ENCODE measurements at places on chromosomes 1 and 21. TPM values are rescaled to one million over a fixed set of nuclear protein-coding genes. Genes with fewer than 3 reads are reported as not detected.

ITGB2 gene
- 8.5 TPM for total RNA-seq

SLC5A9 gene
- total RNA-seq, result not detected

DR1 gene
- 25.7 TPM for total RNA-seq

TSTD1 gene
- total RNA-seq, result 35.1 TPM

IRF6 gene
- not detected for total RNA-seq

SEMA6C gene
- 40.1 TPM for total RNA-seq

TCHH gene
- under 0.01 TPM for total RNA-seq

ADGRL4 gene
- 3.1 TPM for total RNA-seq

KRTAP21-2 gene
- not detected for total RNA-seq

COL16A1 gene
- 6.9 TPM for total RNA-seq

TNNT2 gene
- not detected for total RNA-seq

CFHR1 gene
- 0.31 TPM for total RNA-seq

CYP2J2 gene
- 0.94 TPM for total RNA-seq

NOS1AP gene
- 16.6 TPM for total RNA-seq

NPHS2 gene
- not detected for total RNA-seq

OR2T11 gene
- total RNA-seq, result not detected

TP73 gene
- 0.31 TPM for total RNA-seq

KCNK1 gene
- 2.2 TPM for total RNA-seq
